ENCODE measurements at places on chromosomes 6 and 20.

DNA sequence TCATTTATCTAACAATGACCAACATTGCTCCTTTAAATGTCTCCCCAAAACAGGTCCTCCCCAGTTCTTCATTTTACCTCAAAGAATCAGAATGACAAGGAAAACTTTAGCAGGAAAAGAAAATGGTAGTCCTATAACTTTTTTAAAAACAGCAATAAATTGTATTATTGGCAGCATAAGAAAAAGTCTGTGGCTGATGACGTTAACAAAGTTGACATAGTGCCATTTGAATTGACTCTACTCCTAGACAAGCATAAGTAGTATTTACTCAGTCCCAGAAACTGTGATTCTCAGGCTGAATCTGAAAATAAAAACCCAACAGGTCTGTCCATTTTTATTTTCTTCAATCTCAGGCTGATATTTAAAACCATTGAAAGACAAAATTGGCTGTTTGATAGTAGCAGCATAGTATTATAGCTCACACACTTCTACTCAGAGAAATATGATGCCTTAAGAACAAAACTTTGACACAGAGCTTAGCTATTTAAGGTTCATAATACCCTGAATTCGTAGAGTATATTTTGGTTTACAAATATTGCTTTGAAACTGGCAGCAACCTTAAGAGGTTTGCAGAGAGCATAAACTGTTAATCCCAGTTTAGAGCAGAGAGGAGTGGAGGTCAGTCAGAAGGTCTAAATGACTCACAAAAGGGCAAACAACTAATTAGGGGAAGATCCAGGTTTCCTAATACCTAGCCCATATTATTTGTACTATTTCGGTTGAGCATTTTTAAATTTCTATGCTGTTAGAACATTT is 35.0 kb upstream of the TENT5A start:
- DNase-seq = no peak

GRCh38 chr20:51381557-51381956 is 161.0 kb downstream of the NFATC2 start:
- DNase-seq = no peak

DNA sequence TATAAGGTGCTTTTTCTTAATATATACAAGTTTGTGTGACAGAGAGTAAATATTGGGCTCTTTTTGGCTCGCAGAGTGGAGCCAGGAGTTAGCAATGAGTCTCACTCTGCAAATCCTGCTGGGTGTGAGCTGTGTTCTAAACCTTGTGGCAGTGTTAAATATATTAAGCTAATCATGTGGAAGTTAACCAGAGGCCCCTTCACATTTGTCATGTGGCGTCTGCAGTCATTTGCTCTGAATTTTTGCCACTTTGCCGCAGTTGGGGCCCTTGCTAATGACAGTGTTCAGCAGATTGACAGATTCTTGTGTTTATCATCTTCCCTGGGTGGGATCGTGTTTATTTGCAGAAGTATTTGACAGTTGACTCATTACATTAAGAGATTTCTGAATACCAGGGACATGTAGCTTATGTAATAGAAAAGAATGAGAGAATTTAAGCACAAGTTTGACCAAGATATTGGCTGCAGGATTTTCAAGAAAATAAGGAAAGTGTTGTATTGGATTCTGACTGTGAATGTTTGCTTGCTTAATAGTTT is 37.9 kb downstream of the SPATA2 start:
- no peak for DNase-seq

GRCh38 chr6:12878741-12879140 is 162.2 kb downstream of the PHACTR1 start:
- no peak for DNase-seq

DNA sequence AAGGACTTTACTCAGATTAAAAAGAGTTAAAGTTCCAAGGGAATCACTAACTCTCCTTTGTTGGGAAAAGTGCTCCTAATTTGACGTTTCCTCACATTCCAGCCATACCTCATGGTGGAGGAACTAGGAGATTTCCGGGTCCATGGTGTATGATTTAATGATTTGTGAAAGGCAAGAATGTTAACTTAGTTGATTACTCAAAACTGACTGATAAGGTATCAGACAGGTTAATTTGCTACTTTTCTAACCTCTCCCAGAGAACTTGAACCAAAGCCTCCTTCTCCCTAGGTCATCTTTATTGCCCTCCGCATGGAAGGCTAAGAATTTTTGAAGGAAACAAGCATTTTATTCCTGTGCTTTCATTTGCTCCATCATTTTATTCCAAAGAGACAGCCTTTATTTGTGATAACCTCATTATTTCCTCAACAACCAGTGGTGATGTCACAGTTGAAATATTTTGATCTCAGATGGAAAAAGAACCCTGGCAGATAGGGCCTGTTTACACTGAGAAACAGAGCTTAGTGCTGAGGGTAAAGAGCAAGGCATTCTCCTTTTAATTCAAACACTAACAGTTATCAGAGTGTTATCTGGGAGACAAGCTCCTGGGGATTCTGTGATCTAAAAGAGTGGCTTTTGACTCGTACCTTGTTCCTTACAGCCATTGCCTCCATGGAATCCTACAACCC is 57.4 kb upstream of the BMP2 start:
- DNase-seq = no peak

GRCh38 chr6:31053873-31054272 is 43.6 kb downstream of the MUC22 start:
- no peak for DNase-seq

GRCh38 chr6:164967102-164967501 is 342.3 kb downstream of the C6orf118 start:
- DNase-seq = no peak

- DNase-seq = no peak
Measured at GRCh38 chr6:37665304-37665703, 32.4 kb downstream of the MDGA1 start.

DNA sequence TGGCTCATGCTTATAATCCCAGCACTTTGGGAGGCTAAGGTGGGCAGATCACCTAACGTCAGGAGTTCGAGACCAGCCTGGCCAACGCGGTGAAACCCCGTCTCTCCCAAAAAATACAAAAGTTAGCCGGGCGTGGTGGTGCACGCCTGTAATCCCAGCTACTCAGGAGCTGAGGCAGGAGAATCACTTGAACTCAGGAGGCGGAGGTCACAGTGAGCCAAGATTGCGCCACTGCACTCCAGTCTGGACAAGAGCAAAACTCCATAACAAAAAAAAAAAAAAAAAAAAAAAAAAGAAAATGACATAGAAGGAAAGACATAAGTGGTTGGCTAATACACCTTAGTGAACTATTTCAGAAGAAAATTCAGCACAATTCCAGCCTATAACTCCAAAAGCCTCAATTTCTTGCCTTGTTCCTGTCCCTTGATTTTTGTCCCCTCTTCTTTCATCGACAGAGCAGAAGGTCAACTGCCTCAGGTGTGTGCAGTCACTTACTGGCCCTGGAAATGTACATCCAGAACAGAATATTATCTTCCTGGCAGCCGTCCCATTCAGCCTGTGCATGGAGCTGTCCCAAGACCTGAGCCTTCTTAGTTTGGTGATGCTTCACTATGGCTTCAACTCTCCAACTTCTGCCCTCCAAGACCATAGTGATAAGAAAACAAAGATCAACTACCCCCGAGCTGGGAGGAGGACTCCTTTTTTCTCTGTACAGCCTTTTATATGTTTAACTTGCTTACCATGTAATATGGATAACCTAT is 117.6 kb downstream of the LY86 start:
- DNase-seq = no peak

- no peak for DNase-seq
Measured at GRCh38 chr20:5835321-5835821, 85.2 kb downstream of the SHLD1 start.

DNA sequence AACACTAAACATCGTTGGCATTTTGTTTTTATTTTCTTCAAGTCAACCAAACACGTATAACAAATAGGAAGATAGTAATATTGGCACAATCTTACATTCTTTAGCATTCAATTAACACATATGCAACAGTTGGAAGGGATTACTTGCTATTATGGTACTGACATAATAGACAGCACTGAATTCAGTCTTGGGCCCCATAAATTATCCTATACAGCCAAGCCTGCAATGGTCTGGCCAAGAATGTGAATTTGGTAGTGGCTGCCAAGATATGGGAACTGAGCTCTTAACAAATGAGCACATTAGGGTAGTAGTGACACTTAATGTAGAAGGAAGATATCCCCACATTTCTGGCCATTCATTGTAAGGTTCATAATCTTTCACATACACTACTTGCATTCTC is 44.8 kb upstream of the ARHGAP18 start:
- DNase-seq = no peak

- no peak for DNase-seq
Measured at GRCh38 chr6:106870069-106870468, 104.5 kb downstream of the CD24 start.

DNA sequence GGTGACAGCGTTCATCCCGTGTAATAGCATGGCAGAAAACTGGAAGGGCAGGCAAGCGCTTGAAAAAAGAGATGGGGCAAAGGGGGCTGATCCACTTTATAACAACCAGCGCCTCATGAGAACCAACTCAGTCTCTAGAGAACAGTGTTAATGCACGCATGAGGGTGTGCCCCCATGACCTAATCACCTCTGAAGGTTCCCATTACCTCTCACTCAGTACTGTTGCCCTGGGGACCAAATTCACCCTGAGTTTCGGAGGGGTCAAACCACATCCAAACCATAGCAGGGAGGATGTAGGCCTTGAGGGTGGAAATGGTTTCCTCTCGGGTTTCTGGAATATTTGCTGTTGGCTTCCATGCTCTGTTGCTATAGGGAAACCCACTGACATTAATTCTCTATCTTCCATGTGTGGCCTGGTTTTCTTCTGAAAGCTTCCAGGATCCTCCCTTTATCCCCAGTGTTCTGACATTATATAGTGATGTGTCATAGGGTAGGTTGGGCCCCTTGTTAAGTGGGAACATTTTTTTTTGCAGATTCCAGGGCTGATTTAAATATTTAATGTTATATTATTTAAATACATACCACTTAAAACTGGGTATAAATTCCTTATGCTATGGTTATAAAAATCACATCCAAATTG is 65.2 kb downstream of the PPP1R14C start:
- DNase-seq = no peak

- DNase-seq = no peak
Measured at GRCh38 chr6:109977791-109978173, 329 bp upstream of the GPR6 start.

DNA sequence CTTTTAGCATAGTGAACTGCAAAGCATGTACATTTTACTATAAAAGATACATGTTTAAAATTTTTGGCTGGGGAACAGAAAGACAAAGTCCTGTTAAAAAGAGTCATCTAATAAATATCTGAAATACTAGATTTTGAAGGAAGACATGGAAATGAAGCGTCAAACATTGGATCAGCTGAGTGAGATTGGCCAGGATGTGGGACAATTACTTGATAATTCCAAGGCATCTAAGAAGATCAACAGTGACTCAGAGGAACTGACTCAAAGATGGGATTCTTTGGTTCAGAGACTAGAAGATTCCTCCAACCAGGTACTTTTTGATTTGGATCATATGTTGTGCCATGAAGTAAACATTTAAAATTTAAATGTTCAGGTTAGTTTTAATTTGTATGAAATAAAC is 162.3 kb downstream of the UTRN start:
- no peak for DNase-seq

DNA sequence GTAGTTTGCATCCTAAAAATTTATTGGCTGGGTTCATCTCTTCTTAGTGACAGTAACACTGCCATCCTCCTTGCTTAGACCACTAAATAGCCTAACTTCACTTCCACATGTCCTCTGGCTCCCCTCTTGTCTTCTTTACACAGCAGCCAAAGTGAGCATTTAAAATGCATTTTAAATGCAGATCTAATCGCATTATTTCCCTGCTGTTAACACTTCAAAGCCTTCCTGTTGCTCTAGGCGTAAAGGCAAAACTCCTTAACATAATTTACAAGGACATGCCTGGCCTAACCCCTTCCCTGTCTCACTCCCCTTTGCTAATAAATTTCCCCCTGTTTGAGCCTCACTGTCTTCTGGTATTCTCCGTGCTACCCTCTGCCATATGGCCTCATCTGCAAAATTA is 26.5 kb downstream of the NKAIN2 start:
- DNase-seq = no peak

GRCh38 chr6:75656479-75656878 is 54.8 kb downstream of the SENP6 start:
- no peak for DNase-seq

DNA sequence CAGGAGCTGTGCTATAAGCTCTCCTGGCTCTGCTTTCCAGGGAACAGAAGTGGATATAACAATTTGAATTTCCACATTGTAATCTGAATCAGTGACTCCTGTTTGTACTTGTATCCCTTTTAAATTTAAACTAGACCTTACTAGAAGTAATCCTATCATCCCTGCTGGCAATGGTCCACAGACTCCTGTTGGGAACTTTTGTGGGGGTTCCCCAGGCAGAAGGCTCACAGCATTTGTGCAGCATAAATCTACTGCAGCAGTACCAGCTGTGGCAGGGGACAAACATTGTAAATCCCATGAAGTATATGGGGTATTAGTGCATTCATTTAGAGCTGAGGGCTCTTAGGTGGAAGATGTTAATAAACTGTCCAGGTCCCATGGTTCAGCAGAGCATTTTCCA is 12.0 kb upstream of the PDCD2 start:
- DNase-seq = no peak

DNA sequence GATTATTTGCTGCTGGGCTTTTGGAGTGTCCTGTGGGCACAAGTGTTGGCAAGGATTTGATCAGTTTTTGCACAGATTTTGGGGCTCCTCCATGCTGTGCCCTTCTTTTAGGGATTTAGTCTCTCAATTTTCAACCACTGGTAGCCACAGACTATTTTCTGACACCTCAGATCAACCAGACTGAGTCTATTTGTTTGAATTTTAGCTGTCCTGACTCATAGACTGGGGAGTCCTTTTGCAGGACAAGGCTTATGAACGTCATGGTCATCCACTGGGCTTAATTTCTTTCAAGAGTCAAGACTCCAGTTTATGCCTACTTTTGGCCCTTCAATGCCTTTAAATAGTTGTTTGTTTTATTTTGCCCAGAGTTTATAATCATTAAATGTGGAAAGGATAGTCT is 59.3 kb downstream of the BCKDHB start:
- DNase-seq = no peak

- DNase-seq = no peak
Measured at GRCh38 chr20:41174373-41174772, 37.0 kb downstream of the PLCG1 start.

DNA sequence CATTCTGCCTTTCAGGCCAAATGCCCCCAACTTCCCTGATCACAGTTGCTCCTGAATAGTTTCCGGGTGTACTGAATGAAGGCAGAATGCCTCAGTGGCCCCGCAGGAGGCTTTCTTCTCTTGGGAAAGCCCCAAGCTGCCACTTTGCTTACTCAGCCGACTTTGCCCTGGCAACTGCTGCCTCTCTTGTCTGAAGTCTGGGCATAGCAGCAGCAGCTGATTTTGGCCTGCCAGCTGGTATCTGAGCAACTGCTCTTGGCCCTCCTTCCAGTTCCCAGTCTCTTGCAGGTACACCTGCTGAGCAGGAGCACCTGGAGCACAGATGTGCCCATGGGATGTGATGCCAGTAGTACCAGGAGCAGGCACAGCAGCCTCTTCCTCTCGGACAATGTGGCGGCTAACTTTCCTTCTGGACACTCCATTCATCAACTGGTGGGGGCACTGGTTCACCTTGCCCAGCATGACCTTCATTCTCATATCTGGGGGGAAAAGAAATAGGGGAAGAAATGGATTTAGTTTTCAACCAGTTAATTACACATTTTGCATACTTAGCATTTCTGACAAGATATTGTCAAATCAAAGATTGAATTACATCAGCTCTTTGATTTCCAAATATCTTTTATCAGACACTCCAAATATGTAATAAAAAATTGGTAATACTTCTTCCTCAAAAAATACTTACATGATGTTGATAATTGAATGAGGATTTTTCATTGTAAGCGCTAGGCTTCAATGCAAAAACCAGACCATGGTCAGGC is 468.2 kb downstream of the PKHD1 start:
- DNase-seq = no peak
